CD4-positive, alpha-beta memory T cell (primary cell): ENCODE measurements at places on chromosomes 1 and 21. TPM values are rescaled to one million over a fixed set of nuclear protein-coding genes. Genes with fewer than 3 reads are reported as not detected.

DNA sequence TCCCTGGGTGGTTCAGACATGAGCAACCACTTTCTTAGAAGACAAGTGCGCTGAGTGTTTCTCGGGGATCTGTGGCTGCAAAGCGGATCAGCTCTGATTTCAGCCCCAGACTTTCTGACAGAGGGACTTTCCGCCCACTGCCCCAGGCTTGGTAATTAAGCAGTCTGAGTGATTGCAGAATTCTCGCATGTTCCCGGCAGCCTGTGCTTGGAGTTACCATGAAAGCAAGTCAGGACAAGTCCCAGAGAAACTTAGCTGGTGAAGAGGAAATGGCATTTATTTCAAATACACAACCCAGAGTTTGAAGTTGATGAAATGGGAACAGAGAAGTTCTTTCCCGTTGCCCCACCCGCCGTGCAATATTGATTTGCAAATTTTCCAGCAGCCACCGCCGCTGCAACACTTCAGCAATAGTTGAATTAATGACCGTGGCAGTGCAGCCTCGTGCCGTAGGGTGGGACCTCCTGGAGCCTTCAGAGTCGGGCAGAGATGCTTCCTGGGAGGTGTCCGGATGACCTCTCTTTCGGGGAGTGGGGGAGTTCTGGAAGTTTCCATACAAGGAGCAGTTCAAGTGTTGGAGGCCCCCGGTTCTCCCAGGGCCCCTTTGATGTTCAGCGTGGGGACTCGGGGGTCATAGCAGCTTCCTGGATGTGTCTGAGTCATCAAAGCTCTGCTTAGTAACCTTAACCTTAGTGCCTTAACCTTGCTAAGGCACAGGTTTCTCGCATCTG is 134.7 kb downstream of the KAZN start:
- no peak for DNase-seq

GRCh38 chr1:10339815-10340214 is 59.0 kb upstream of the PGD start:
- DNase-seq, result no peak

- DNase-seq, result no peak
Observed at GRCh38 chr1:14666962-14667650, 68.6 kb downstream of the KAZN start.

GRCh38 chr1:47766832-47767740 is 230.1 kb downstream of the TRABD2B start:
- no peak for DNase-seq

DNA sequence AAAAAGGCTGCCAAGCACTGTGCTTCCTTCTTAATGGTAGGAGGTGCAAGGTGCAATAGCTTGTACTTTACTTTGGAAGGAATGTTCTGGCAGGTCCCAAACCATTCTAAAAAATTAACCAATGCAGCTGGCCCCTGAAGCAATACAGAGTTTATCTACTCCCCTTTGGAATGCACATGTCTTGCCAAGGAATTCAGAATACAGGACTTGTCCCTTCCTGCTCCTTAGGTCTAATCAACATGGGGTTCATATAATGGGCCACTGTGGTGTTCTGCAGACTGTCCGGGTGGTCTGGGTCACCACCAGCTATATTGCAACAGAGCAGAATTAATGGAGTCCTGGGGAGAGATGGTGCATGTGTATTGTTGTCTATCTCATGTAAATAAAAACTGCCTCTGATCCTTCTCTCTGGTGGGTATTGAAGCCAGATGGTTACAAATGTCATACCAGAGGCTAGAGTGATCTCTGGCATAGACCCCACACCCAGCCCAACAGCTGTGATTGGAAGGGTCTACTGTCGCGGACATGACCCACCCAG is 112.8 kb downstream of the RIPK4 start:
- no peak for DNase-seq

DNA sequence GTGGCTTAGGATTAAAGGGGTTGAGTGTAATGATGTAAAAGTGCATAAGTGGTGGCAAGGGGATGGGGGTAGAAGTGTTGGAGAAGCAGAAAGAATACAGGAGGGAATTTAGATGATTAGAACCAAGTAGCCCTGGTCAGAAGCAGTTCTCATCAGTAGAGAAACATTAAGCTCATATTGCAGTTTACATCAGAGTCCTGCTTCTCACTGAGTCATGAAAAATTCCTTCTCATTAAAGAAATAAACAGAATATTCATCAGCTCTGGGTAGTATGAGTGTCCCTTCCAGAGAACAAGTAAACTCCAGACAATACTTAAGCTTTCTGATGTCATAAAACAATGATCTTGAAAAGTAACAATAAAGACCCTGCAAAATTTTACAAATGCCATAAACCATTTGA is 36.5 kb downstream of the LRRIQ3 start:
- DNase-seq, result no peak

GRCh38 chr1:243725846-243726245 is 124.2 kb downstream of the AKT3 start:
- no peak for DNase-seq

Gene ELF3
- polyA plus RNA-seq, result not detected

DNA sequence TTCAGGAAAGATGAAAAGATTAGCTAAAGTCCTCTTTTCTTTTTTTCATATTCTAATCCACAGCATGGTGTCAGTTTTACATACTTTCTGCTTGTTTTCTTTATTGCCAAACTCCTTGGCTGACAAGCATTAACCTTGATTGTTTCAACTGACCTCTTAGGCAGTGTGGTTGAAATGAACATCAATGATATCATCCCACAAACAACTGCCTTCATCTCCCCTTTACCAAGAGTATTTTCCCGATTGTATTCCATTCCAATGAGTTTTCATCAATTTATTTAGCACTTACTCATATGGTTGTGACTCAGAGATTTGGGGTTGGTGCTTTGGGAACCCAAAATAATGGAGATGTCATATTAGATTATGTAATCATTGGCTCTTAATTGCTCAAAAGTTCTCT is 71.8 kb downstream of the SPAG17 start:
- no peak for DNase-seq

DNA sequence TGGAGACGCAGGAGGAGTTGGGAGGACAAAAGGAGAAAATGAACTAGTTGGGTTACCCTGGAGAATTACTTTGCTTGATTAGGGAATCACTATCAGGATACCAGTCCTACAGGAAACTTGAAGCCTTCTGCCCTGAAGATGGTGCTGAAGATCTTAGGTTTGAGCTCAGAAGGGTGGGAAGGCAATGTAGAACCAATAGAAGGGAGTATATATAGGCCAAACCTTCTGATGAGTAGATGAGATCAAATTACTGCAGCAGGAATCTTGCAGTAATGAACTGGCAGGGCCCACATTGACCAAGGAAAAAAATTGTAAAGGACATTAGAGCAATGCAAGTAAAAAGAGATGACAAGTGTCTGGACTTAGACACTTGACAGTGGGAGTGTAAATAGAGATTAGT is 116.3 kb upstream of the CACYBP start:
- no peak for DNase-seq

Gene SRGAP2B
- polyA plus RNA-seq, result 0.76 TPM

DNA sequence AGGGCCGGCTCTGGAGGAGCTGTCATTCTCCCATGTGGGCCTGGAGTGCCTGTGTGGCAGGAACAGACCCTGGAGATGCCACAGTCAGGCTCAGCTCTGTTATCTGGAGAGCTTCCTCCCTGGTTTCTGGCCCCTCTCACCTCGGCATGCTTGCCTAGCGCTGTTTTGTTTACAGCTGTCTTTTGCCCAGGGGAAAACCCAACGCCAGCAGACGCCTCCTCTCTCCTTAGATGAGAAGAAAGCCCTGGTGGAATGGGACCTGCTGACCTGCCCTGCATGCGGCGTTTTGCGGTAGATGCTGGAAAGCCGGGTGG is 104.9 kb downstream of the CRYAA start:
- no peak for DNase-seq

- DNase-seq, result no peak
Observed at GRCh38 chr1:81999364-81999763, 198.6 kb downstream of the ADGRL2 start.

Gene MYOG
- polyA plus RNA-seq, result not detected

Gene KCNJ15
- 0.55 TPM for polyA plus RNA-seq

Gene DPT
- not detected for polyA plus RNA-seq
